ENCODE measurements at places on chromosomes 16 and 17.

- no peak for DNase-seq
- peak overlapping the region; percentile 97 for H3K4me3 ChIP-seq
- H3K27ac ChIP-seq = peak overlapping the region; percentile 86
- H3K27me3 ChIP-seq = no peaks in the 10 kb centered on the region
- H3K36me3 ChIP-seq = peaks cover 4% of the 10 kb centered on the region
Observed at GRCh38 chr17:7562208-7562605, 488 bp downstream of the SENP3 start.

- H3K4me1 ChIP-seq = peaks cover 3% of the 10 kb centered on the region
- no peak for DNase-seq
Observed at GRCh38 chr17:81931189-81931556, 3.6 kb upstream of the MAFG start.

DNA sequence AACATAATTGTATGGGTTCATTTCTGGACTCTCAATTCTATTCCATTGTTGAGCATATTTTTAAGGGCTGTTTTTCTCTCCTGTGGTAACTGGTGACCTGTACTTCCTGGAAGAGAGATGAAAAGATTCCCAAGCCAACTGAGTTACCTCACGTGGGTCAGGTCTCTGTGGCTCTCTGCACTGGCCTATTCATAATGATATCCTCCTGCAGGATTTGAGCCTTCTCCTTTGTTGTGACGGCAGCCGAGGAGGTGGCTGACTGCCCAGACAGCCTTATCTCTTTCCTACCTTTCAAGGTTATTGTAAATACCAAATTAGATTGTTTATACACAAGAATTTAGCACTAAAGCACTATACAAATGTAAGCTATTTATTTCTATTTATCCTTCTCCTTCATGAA lies 2.7 kb upstream of the ACE start:
- peak; percentile 84 for DNase-seq
- no peaks in the 10 kb centered on the region for H3K27me3 ChIP-seq
- peak overlapping the region; percentile 86 for H3K27ac ChIP-seq
- H3K36me3 ChIP-seq = no peaks in the 10 kb centered on the region

GRCh38 chr16:57742543-57742942 lies 7.0 kb downstream of the KATNB1 start:
- H3K4me3 ChIP-seq = no peak overlapping the region
- H3K36me3 ChIP-seq = no peaks in the 10 kb centered on the region
- H3K27me3 ChIP-seq = no peaks in the 10 kb centered on the region
- no peaks in the 10 kb centered on the region for H3K4me1 ChIP-seq
- no peak overlapping the region for H3K27ac ChIP-seq

DNA sequence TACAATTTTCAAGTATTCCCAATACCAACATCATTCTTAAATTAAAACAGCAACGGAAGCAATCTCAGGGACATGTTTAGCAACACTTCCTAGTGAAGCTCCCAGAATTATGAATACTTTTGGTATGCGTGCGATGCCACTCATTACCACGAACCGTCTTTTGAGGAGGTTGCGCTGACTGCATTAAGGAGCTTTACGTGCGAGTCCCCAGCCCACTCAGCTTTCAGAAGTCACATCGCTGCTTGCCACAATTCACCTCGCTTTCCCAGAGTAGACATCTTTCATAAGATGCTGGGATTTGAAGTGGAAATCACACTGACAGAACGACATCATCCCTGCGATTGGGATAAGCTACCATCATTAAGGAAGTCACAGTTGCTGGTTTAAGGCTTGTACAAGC lies 441.6 kb upstream of the HSBP1 start:
- H3K4me3 ChIP-seq = no peak overlapping the region
- DNase-seq = no peak
- H3K4me1 ChIP-seq = no peaks in the 10 kb centered on the region
- H3K27me3 ChIP-seq = no peaks in the 10 kb centered on the region
- no peak overlapping the region for H3K27ac ChIP-seq

GRCh38 chr16:228151-228851 lies 948 bp downstream of the LUC7L start:
- H3K27me3 ChIP-seq = no peaks in the 10 kb centered on the region
- peak overlapping the region; percentile 89 for H3K27ac ChIP-seq
- H3K36me3 ChIP-seq = peaks cover 29% of the 10 kb centered on the region
- peaks cover 6% of the 10 kb centered on the region for H3K4me1 ChIP-seq
- H3K4me3 ChIP-seq = peak overlapping the region; percentile 84
- no peak for DNase-seq

- DNase-seq = no peak
- no peaks in the 10 kb centered on the region for H3K4me1 ChIP-seq
- no peaks in the 10 kb centered on the region for H3K27me3 ChIP-seq
- no peaks in the 10 kb centered on the region for H3K36me3 ChIP-seq
- no peak overlapping the region for H3K27ac ChIP-seq
Observed at GRCh38 chr16:11082860-11083388, 138.6 kb downstream of the CLEC16A start.

- no peaks in the 10 kb centered on the region for H3K36me3 ChIP-seq
- no peak overlapping the region for H3K27ac ChIP-seq
- H3K4me3 ChIP-seq = no peak overlapping the region
Observed at GRCh38 chr17:29874931-29875596, 55.0 kb downstream of the SSH2 start.

DNA sequence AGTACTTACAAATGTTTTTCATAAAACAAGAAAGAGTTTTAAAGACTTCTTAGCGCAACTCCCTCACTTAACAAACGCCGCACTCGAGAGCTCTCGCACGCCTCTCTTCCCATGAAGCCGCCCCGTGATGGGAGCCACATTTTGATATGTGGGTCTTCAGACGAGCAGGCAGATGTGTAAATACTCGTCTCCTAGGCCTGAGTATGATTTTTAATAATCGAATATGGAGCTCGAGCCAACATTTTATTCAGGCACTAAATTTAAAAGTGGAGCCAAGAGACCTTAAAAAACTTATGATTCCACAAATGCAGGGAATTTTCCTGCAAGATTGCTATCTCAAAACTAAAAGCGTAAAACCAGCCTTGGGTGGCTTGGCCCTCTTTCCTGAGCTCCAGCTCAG lies 55.4 kb downstream of the IRX6 start:
- no peaks in the 10 kb centered on the region for H3K4me1 ChIP-seq
- DNase-seq = no peak
- H3K27me3 ChIP-seq = peaks cover 4% of the 10 kb centered on the region
- no peaks in the 10 kb centered on the region for H3K36me3 ChIP-seq

GRCh38 chr16:80040814-80041213 lies 440.3 kb upstream of the MAF start:
- H3K36me3 ChIP-seq = no peaks in the 10 kb centered on the region
- H3K4me1 ChIP-seq = no peaks in the 10 kb centered on the region
- no peak overlapping the region for H3K27ac ChIP-seq
- no peak overlapping the region for H3K4me3 ChIP-seq

DNA sequence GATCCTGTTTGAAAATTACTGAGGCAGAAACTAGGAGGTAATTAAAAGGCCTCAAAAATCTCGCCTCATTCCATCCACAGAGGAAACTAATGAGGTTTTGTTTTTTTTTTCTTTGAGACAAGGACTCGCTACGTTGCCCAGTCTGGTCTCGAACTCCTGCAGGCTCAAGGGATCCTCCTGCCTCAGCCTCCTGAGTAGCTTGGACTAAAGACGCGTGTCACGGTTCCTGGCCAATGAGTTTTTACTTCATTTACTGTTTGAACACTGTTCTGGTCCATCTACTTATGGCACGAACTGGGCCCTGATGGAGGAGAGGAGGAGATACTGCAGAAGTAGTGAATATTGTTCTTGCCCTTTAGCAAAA lies 600 bp upstream of the BLTP2 start:
- H3K4me3 ChIP-seq = peak overlapping the region; percentile 90
- peak overlapping the region; percentile 73 for H3K27ac ChIP-seq
- H3K36me3 ChIP-seq = peaks cover 15% of the 10 kb centered on the region

DNA sequence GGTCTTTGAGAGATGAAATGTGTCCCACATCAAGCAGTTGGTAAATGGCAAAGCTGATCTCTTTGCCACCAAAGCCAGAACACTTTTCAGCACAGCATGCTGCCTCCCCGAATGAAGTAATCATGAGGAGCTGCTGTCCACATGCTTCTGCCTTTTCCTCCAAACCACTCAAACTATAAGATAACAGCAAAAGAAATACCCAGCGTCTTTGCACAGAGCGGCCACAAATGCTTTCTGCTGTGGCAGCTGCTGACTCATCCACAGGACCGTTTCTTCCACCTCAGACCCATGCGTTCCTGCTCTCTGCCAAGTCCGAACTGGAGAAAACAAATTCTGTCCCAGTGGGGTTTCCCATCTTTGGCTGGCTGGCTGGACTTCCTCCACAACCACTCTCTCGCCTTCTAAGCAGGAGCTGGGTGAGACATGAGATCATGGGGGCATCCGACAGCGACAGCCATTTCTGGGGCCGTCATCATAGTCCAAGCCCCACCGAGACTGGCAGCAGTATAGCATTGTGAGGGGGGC lies 27.1 kb downstream of the TBC1D3B start:
- no peaks in the 10 kb centered on the region for H3K36me3 ChIP-seq
- no peaks in the 10 kb centered on the region for H3K4me1 ChIP-seq
- no peaks in the 10 kb centered on the region for H3K27me3 ChIP-seq
- H3K4me3 ChIP-seq = no peak overlapping the region

DNA sequence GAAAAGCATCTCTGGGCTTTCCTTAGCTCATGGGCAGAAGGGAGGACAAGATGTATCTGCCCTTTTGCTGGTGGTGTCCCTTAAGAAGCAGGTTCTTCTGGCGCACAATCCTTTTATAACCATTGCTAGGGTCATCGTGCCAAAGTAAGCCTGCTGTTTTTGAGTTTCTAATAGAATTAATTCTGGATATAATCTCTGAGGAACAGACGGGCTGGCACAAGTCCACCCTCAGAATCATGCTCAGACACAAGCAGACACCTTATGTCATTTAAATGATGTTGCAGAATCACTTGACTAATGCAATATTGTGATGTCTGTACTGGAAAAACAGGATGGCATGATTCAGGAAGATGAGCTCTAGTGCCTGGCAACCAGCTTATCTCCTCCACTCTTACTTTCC lies 18.8 kb upstream of the MMD start:
- DNase-seq = no peak
- H3K4me1 ChIP-seq = no peaks in the 10 kb centered on the region
- H3K27me3 ChIP-seq = no peaks in the 10 kb centered on the region
- H3K36me3 ChIP-seq = no peaks in the 10 kb centered on the region
- no peak overlapping the region for H3K27ac ChIP-seq
- no peak overlapping the region for H3K4me3 ChIP-seq

GRCh38 chr16:71467810-71468209 lies 5.8 kb upstream of the ZNF23 start:
- no peak overlapping the region for H3K27ac ChIP-seq
- H3K4me1 ChIP-seq = peaks cover 1% of the 10 kb centered on the region
- no peaks in the 10 kb centered on the region for H3K27me3 ChIP-seq
- no peak overlapping the region for H3K4me3 ChIP-seq
- DNase-seq = peak; percentile 9

- H3K4me3 ChIP-seq = no peak overlapping the region
- H3K27me3 ChIP-seq = no peaks in the 10 kb centered on the region
- H3K4me1 ChIP-seq = peaks cover 15% of the 10 kb centered on the region
- H3K27ac ChIP-seq = no peak overlapping the region
- peak; percentile 73 for DNase-seq
Observed at GRCh38 chr17:81291662-81292061, 3.4 kb downstream of the SLC38A10 start.

DNA sequence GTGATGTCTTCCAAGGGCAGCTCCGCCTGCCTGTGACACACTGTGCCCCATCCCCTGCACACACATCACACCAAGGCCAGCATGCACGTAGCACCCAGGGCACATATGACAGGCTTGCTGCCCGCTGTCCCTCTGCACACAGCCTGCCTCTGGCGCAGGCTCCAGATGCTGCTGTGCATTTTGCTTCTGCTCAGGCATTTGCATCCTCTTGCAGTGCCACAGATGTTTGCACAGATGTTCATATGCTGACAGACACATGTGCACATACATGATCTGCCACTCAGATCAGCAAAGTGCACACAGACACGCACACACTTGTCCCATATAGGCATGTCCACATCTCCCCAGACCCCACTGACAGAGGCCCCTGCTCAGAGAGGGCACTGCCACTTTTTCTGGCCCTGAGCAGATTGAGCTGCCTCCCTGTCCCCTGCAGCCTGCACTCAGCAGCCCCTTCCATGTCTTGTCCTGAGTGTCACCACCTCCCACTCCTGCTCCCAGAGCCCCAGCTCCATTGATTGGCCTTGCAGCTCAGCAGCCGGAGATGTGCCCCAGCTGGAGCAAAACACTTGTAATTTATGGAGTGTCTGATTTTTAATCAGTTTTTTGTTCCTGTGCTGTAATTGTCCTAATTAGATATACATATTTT lies 115.1 kb upstream of the RPL38 start:
- no peaks in the 10 kb centered on the region for H3K4me1 ChIP-seq
- DNase-seq = no peak
- no peak overlapping the region for H3K4me3 ChIP-seq
- no peaks in the 10 kb centered on the region for H3K36me3 ChIP-seq

- no peak overlapping the region for H3K4me3 ChIP-seq
- H3K27ac ChIP-seq = no peak overlapping the region
- H3K27me3 ChIP-seq = no peaks in the 10 kb centered on the region
- no peaks in the 10 kb centered on the region for H3K4me1 ChIP-seq
- H3K36me3 ChIP-seq = no peaks in the 10 kb centered on the region
Observed at GRCh38 chr17:82170412-82170961, 42.2 kb downstream of the CCDC57 start.

- no peak overlapping the region for H3K4me3 ChIP-seq
- no peaks in the 10 kb centered on the region for H3K27me3 ChIP-seq
- H3K36me3 ChIP-seq = no peaks in the 10 kb centered on the region
- no peak overlapping the region for H3K27ac ChIP-seq
- no peaks in the 10 kb centered on the region for H3K4me1 ChIP-seq
Observed at GRCh38 chr16:19400711-19401110, 17.0 kb upstream of the TMC5 start.

DNA sequence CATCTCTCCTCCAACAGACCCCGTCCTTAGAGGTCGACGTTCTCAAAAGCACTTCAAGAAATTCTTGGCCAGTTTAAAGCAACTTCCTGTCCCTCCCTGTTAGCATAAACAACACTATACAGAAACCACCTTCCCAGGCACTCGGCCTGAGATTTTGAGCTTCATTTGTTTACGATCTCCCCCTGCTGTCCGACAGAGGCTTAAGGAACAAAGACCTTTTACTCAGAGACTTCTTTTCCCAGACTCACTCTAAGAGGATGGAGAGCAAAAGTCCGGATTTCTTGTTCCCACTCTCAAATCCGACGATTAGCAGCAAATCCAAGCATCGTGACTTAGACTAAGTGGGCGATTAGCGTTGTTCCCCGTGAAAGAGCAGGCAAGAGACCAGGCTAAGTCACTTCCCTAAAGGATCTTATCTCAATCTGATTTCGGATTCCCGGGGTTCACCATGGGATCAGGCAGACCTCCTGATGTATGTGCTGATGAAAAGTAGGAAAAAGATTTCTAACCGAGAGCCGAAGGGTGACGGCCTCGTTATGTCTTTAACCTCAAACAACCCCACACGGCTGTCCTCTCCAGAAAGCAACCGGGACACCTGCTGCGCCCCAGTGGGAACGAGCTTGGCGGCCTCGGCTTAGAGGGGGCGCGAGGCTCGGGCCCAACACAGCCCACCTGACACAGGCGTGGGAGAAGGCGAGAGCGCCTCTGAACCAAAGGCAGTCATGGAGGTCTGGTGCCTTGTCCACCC lies 598 bp downstream of the INPP5K start:
- DNase-seq = peak; percentile 45
- peak overlapping the region; percentile 66 for H3K4me3 ChIP-seq
- H3K27ac ChIP-seq = peak overlapping the region; percentile 63

- no peaks in the 10 kb centered on the region for H3K27me3 ChIP-seq
- H3K36me3 ChIP-seq = no peaks in the 10 kb centered on the region
- peak; percentile 32 for DNase-seq
- H3K4me1 ChIP-seq = no peaks in the 10 kb centered on the region
- H3K4me3 ChIP-seq = no peak overlapping the region
Observed at GRCh38 chr17:81373536-81374160, 21.6 kb upstream of the BAHCC1 start.

- H3K36me3 ChIP-seq = no peaks in the 10 kb centered on the region
- no peaks in the 10 kb centered on the region for H3K4me1 ChIP-seq
- no peak overlapping the region for H3K4me3 ChIP-seq
- no peak overlapping the region for H3K27ac ChIP-seq
Observed at GRCh38 chr16:27446721-27447120, 44.7 kb downstream of the IL21R start.
